ENCODE measurements at places on chromosomes 2 and 18.
A peak's percentile ranks its signal among the peaks of the same experiment; 100 is the strongest.

GRCh38 chr2:212939777-212940531, 211.5 kb downstream of the IKZF2 start:
- DNase-seq = no peak

GRCh38 chr18:67665266-67665665, 148.7 kb upstream of the DSEL start:
- DNase-seq = no peak

DNA sequence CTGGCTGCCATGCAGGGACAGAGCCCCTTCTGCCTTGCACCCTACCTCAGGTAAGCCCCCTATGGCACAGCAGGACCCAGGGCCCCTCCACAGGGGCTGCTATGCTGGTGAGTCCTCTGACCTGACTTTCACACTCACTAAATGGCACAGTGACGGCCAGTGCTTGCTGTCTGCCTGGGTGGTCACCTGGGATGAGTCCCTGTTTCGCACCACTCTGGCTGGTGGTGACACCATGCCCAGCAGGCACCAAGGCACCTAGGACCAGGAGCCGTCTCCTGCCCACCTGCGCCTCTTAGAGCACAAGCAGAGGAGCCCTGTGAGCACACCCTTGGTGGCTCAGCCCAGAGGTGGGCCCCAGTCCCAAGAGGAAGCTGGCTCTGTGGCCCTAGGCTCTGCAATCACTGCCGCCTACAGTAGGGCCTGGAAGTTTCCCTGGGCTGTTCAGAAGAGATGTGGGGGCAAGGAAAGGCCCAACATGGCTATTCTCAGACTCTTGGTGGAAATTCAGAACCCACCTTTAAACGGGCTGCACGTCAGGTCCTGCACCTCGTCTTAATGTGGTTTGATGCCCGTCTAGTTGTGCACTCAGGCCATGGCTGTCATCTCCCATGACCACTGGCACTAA, 96.0 kb downstream of the PLB1 start:
- DNase-seq = peak; percentile 18

GRCh38 chr2:235968155-235968554, 200.0 kb downstream of the GBX2 start:
- no peak for DNase-seq

DNA sequence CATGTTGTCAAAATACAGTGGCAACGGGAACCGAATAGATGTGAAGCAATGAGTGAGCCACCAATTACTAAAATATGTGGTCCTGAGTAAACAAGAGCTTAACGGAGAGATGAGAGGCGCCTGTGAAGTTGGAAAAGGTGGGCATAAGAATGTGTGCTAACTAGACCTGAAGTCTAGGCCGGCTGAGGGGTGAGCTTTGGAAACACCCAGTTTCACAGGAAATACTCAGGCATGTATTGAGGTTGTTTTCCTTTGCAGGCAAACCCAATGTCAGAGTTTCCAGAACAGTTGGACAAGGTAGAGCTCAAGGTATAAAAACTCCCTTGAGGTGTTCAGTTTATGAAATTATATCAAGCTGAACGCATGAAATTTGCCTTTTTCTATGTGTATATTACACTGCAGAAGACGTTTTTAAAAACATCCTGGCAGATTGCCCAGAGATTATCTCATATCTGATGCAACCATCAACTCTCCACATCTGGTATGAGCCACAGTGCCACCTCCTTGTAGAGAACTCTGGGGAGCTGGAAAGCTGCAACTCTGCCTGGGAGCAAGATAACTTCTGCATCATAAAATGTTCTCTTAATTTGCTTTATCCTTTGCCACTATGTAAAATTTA, 3.9 kb upstream of the WDSUB1 start:
- no peak for DNase-seq

GRCh38 chr2:41924024-41924423, 123.8 kb upstream of the PKDCC start:
- DNase-seq = no peak

DNA sequence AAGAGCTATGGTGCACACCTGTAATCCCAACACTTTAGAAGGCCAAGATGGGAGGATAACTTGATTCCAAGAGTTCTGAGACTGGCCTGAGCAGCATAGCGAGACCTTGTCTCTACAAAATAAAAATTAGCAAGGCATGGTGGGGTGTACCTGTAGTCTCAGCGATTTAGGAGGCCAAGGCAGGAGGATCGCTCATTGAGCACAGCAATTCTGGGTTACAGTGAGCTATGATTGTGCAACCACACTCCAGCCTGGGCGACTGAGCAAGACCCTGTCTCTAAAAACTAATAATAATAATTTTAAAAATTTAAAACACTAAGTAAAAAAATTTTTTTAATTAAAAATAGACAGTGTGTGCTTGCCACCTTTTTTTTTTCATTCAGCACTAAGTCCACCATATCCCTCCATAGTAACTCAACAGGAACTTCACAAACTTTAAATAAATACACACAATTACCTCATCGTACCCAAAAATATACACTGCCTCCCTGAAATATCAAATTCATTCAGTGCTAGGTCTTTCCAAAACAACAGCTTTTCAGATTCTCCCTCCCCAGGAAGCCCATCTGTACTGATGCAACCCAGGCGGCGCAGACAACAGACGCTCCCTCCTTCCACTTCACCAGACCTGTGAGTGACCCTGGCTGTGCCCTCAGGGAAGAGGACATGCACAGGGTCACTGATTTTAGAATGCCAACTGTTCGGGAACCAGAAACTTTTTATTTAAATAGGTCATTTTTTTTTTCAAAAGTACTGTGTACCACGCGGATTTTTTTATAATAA, 29.6 kb downstream of the FAM168B start:
- DNase-seq = no peak

DNA sequence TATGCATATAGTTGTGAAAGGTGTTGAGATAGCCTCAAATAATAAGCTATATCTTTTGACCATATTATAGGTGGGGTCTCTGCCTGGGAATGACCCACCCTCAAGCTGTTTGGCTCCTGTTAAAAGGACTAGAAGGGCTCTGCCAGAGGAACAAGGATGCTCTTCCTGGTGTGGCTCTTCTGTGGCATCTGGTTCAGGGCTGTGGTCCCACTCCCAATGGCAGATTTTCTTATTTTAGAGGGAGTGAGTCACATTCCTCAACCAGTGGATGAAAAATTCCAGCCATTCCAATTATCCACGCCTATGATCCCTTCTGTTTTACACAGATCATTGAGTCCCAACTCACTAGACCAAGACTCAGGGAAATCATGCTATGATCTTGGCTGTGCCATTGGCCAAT, 119.9 kb downstream of the PARD3B start:
- no peak for DNase-seq

DNA sequence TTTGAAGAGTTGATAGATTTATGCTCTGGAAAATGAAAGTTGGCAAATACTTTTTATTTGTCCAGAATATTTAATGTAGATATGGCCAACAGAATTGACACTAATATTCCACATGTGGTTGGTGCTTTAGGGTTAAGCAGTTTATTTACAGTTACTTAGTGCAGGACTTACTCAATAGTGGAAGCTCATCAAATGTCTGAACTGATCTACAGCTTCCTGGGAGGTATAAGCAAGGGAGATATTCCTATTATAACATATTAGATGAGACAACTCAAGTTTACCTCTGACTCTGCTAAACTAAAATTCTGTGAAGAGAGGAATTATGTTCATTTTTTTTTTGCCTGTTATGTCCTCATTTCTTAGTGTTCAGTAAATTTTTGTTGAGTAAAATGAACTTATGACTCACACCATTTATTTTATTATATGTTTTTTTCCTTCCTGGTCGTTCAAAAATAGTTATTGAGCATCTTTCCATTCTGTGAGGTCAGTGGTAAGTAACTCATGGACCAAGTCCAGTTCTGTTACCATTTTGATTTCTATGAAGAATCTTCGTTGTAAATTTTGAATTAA, 13.6 kb downstream of the ABI2 start:
- DNase-seq = no peak

DNA sequence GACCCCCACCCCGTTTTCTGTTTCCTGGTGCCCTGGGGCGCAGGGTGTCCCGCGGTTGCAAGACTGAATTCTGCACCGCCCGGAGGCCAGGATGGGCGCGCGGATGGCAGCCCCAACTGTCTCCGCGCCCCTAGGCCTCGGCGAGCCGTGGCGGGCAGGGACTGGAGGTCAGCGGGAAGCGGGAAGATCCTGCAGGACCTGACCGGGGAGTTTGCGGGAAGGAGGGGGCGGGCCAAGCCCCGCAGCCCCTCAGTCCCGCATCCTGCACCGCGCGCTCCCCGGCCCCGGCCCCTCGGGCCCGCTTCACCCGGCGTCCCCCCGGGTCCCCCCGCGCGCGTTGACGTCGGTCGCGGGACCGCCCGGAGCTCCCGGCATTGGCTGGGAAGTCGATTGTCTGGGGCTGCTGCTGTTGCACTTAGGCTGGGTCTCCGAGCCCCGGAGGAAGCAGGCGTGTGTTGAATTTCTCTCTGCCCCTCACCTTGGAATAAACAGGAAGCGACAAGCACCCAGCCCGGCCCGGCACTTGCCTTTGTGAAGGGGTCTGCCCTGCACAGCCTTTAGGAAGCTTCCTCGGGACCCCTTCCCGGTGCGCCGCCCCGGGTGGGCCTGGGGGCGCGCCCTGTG, at the start of gene LDLRAD4:
Gene LDLRAD4 (plus strand): TSS at position 393 of the 624 bp plus-strand sequence.
- DNase-seq = no peak

- DNase-seq = no peak
Measured at GRCh38 chr18:5503740-5504139, 40.1 kb downstream of the EPB41L3 start.

DNA sequence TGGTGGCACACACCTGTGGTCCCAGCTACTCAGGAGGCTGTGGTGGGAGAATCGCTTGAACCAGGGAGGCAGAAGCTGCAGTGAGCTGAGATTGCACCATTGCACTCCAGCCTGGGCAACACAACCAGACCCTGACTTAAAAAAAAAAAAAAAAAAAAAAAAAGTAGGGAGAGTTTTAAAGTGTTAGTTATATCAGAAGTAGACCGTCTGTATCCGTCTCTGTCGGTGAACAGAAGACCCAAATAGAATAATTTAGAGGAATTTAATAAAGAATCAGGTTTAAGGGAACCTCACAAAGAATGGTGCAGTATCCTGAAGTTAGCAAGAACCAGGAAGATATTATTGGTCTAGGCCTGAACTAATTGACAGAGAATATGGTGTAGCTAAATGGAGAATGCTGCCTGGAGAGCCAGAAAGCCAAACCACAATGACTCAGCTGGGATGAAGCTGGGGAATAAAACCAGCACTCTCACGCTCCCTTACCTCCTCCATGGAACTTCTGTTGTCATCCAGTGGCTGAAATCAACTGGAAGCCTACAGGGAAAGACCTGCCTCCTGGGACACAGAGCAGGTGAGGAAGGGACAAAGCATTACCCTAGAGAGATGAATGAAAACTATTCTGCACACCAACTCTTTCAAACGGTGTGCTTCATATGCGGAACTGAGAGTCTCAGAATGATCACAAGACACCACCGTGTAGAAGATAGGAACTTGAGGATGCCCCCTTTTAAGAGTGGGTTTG, 39.1 kb upstream of the PLEKHM3 start:
- no peak for DNase-seq

- DNase-seq = no peak
Measured at GRCh38 chr18:49041435-49042245, 90.9 kb upstream of the SMAD7 start.

GRCh38 chr2:76008001-76008702, 297.4 kb upstream of the GCFC2 start:
- no peak for DNase-seq

DNA sequence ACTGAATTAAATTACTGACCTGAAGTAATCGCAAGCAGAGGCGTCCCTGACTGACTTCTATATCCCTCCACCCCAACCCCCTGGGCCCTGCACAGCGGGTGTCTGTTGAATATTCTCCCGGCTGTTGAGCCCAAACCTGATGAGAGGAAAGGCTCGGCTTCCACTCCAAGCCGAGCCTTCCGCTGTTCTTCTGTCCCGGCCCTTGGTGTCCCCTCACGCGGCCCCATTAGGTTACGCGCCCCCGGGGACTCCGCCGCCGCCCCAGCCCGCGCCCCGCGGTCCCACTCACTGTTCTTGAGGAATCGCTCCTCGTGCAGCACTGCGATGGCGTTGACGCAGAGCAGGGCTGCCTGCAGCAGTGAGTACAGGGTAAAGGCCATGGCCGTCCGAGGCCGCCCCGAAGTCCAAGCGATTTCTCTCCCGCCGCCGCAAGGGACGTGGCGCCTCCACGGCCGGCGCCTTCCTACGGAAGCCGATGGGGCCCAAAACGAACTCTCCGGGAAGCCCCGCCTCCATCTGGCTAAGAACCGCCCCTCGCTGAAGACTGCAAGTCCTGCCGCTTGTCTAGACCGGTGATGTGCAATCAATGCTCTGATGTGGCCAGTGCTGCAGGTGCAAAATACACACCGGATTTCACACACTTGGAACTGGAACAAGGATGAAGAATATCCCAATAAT, at the start of gene IER3IP1:
Gene IER3IP1 (minus strand): TSS at position 467 of the 678 bp plus-strand sequence. CDS start 87 bp downstream, at position 380.
- DNase-seq = peak; percentile 93

DNA sequence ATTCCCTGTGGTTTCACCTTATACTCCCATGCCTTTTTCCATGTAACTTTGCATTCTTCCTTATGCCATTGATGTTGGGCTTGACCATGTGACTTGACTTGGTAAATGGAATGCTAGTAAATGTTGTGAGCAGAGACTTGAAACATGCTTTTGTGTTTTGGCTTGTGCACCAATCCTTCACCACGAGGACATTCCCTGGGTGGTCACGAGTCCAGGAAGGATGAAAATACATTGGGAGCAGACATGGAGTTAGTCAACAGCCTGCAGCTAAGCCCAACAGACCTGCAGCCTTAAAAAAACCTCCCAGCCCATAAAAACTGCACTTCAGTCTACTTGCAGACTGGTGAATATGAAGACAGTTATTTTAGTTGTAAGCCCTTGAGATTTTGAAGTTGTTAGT, 116.5 kb upstream of the SPATS2L start:
- DNase-seq = no peak

DNA sequence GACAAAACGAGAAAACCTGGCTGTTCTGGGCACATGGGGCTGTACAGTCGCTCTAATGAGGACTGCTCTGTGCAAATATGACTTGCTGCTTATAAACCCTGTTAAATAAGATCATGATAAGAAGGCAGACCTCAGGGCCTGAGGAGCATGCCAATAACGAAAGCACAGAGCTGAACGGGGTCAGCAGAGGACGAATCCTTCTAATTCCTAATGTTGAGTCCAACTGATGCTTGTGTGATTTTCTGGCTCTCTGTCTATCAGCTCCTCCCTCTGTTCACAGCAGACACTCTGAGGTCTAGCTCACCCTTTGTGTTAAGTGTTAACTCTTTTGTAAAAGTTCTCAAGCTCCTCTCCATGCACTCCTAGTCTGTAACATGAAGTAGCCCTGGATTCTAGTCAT, 167.2 kb upstream of the REV1 start:
- DNase-seq = no peak

Measured in suprapubic skin (tissue), 4 donors.